ENCODE measurements at places on chromosomes 7 and 10.

DNA sequence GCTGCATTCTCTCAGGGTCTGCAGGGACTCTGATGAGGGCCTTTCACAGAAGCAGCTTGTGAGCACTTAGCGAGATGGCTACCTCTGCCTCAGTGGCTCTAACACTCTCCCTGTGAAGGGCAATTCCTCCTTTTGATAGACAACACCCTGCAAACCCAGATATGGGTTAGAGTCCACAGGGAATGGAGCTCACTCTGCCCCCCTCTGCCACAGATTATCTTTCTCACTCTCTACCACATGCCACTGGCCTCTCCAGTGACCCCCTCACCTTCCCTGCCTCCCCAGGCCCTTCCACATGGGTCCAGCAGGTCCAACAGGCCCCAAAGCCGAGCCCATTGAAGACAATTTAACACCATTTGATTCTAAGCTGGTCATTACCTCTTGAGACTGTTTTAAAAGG lies 72.1 kb downstream of the CCDC3 start:
- DNase-seq, result no peak

- no peak for DNase-seq
These were observed 16.7 kb downstream of the FAM53B start for GRCh38 chr10:124727361-124727960.

DNA sequence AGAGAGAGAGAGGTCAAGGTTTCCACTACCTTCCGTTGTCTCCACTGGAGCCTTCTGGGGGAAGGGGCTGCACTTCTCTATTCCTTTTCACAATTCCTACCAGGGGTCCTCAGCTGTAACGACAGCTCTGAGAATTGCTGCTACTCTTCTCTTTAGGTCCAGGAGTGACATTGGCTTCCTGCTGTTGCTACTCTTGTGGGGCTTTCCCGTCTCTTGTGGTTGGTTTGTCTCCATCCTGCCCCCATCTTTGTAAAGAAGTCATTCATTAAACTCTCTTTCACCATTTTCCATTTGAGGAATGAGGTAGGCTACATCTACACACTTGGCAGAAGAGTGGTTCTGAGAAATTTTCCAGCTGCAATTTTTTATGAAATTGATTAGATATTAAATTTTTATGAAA lies 238.8 kb upstream of the LYZL1 start:
- DNase-seq, result no peak

DNA sequence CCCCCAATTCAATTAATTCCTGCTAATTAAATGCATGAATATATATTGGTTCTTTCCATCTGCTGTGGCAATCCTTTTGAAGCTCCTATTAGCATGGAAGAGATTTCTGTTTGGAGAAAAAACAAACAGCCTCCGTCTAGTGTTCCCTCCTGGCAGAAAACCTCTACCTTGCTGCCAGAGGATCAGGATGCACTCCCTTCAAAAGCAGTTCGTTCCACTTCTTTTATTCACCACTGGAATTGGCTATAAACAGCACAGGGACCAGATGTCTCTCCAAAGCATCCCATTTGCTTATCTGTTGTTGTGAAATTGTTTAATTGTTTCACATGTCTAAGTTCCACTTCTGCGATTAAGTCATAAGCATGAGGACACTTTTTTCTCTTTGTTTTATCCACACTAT lies 77.8 kb upstream of the PTN start:
- no peak for DNase-seq

GRCh38 chr10:23917251-23917840 lies 291.6 kb upstream of the KIAA1217 start:
- no peak for DNase-seq

GRCh38 chr7:96085953-96086352 lies 235.9 kb downstream of the SLC25A13 start:
- DNase-seq, result no peak

DNA sequence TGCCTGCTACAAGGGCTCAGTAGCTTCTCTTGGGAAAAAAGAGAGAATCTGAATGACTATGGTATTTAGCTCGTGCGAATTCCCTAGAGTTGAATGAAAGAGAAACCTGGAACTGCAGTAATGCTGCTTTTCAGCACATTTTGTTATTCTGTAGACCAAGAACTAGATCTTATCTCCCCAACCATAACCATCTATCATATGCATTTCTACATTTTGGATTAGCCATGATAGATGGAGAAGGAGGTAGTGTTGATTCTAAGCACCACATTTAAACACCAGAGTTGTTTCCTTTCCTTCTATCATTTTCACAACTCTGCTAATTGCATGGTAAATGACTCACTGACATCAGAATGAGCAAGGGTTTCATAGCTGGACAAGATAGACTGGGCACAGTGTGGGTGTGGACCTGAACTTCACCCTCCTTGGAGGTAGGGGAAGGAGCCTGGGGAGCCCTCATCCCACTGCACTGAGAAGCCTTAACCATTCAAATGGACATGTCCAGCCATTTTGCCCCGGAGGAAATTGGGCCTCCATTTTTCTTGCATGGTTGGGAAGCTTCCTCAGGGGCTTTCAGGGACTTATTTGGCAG lies 55.3 kb upstream of the BMPER start:
- no peak for DNase-seq

GRCh38 chr10:89339875-89340274 lies 12.1 kb downstream of the IFIT3 start:
- DNase-seq, result no peak

GRCh38 chr10:3770611-3771110 lies 14.3 kb downstream of the KLF6 start:
- DNase-seq, result no peak

GRCh38 chr7:120966961-120967360 lies 16.4 kb downstream of the ING3 start:
- DNase-seq, result no peak

- DNase-seq, result no peak
These were observed 76.7 kb downstream of the GPR26 start for GRCh38 chr10:123742751-123743440.

GRCh38 chr7:86815556-86815955 lies 171.8 kb downstream of the GRM3 start:
- DNase-seq, result no peak

DNA sequence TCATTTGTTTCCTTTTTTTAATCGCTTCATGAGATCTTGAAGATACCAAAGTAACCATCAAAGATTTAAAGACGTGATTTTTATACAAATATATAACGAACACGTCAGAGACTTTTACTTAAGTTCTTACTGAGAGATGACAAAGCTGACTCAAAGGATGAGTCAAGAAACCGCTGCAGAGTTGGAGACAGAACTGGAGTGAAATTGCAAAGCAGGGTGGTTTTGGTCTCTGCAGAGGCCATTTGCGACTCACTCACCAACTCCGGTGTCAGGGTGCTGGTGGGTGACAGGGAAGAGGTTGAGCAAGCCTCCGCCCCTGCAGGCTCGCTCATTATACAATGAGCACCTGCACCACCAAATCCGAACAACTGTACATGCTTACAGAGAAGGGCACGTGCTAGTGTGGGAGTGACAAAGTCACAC lies 75.2 kb downstream of the DNAJB6 start:
- DNase-seq, result no peak

DNA sequence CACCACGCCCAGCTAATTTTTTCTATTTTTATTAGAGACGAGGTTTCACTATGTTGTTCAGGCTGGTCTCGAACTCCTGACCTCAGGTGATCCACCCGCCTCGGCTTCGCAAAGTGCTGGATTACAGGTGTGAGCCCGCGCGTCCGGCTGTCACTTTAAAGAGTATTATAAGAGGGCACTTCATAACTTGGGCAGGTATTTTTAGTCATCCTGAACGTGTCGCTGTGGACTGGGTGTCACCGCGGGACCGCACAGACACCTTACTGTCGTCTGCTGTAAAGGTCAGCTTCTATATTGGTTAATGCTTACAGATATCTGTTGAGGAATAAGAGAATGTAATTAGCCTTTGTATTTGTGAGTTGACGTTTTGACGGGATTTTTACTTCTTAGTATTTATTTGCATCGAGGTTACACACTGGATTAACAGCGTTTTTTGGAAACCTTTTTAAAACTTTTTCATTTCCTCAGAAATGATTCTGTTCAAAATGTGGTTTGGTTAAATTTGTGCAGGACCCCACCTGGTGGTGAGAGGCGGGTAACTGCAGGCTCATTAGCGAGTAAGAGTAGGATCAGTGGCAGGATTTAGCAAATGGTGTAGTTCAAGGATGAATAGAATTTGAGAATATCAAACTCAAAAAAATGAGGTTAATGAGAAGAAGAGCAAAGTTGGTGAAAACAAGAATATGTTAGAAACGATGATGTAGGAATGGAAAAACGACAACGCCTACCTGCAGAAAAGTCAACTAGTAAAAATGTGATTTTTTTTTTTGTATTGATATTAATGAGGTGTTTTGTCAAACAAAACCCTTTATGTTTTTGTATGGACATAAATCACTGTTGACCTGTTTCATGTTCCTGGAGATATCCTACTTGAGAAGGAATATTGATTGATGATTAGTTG lies 3.2 kb downstream of the DNAJB6 start:
- peak; percentile 65 for DNase-seq

DNA sequence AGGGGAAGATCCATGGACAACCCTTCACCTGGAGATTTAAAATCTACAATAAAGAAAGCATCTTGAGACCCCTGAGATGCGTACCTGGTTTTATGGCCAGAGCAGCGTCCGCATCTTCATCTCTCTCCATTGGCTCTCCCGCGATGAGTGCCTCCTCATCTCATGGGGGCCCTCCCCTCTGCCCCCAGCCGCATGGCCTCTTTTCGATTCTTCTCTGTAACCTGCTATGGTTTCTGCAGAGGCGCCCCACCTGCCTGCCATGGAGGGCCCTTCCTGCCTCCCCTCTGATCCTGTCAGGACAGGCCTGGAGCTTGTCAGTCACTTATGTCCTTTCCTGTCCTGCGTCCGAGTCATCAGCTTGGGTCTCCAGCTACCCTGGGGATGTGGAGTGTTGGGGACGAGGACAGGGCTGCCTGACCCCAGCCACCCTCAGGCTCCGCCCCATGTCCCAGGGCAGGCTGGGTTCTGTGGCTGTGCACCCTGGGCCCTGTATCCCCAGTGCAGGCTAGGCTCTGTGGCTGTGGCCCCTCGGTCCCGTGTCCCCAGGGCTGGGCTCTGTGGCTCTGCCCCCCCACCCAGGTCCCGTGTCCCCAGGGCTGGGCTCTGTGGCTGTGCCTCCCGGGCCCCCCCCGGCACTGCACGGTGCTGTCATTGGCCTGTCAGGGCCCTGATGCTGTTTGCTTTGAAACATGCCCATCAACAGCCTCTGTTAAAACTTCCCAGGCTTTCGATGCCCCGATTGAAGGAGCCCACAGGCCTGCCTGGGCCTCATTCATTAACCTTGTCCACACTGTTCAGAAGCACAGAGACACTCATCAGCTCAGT lies 99.8 kb downstream of the WDR37 start:
- no peak for DNase-seq
